ENCODE measurements at places on chromosomes 1 and 21.

GRCh38 chr1:166588741-166589140, 250.5 kb upstream of the POGK start:
- H3K27me3 ChIP-seq = no peaks in the 10 kb centered on the region
- no peaks in the 10 kb centered on the region for H3K4me1 ChIP-seq
- H3K27ac ChIP-seq = no peak overlapping the region
- no peaks in the 10 kb centered on the region for H3K36me3 ChIP-seq

GRCh38 chr1:220207411-220207810, 64.8 kb downstream of the RAB3GAP2 start:
- no peaks in the 10 kb centered on the region for H3K27me3 ChIP-seq
- no peaks in the 10 kb centered on the region for H3K36me3 ChIP-seq
- H3K27ac ChIP-seq = no peak overlapping the region
- no peaks in the 10 kb centered on the region for H3K4me1 ChIP-seq
- no peak for DNase-seq

- H3K36me3 ChIP-seq = no peaks in the 10 kb centered on the region
- H3K4me3 ChIP-seq = no peak overlapping the region
- no peak for DNase-seq
- no peaks in the 10 kb centered on the region for H3K27me3 ChIP-seq
Observed at GRCh38 chr1:13911697-13912619, 212.0 kb downstream of the PRDM2 start.

DNA sequence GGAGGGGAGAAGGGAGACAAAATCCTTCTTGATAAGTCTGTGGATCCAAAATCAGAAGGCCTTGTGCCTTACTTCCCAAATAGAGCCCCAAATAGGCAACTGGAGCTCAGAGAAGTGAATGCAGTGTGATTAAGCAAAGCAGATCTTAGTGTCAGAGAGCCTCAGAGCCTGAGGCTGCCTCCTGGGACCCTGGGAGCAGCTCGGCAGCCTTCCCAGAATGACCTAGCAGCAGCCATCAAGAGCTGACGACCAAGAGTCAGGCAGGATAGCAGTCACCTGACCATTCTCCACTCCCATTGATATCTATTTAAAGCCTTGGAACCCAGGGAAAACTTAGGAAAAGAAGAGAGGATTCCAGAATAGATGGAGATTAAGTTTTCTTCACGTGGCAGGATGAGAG, 78.0 kb upstream of the SMYD2 start:
- H3K27ac ChIP-seq = no peak overlapping the region
- H3K27me3 ChIP-seq = no peaks in the 10 kb centered on the region

GRCh38 chr1:164950541-164950986, 391.6 kb downstream of the PBX1 start:
- no peak overlapping the region for H3K4me3 ChIP-seq
- no peak overlapping the region for H3K27ac ChIP-seq

- H3K4me3 ChIP-seq = no peak overlapping the region
- no peak for DNase-seq
- H3K27ac ChIP-seq = no peak overlapping the region
- H3K27me3 ChIP-seq = no peaks in the 10 kb centered on the region
- no peaks in the 10 kb centered on the region for H3K36me3 ChIP-seq
Observed at GRCh38 chr1:209767096-209767495, 11.2 kb downstream of the TRAF3IP3 start.

GRCh38 chr1:180363246-180363995, 133.4 kb downstream of the LHX4 start:
- H3K36me3 ChIP-seq = no peaks in the 10 kb centered on the region
- DNase-seq = no peak
- no peak overlapping the region for H3K4me3 ChIP-seq
- H3K27me3 ChIP-seq = no peaks in the 10 kb centered on the region
- H3K27ac ChIP-seq = no peak overlapping the region

GRCh38 chr1:30974536-30974935, 66.0 kb upstream of the SDC3 start:
- no peak overlapping the region for H3K4me3 ChIP-seq
- H3K27ac ChIP-seq = no peak overlapping the region
- H3K36me3 ChIP-seq = no peaks in the 10 kb centered on the region
- H3K4me1 ChIP-seq = no peaks in the 10 kb centered on the region
- DNase-seq = no peak

DNA sequence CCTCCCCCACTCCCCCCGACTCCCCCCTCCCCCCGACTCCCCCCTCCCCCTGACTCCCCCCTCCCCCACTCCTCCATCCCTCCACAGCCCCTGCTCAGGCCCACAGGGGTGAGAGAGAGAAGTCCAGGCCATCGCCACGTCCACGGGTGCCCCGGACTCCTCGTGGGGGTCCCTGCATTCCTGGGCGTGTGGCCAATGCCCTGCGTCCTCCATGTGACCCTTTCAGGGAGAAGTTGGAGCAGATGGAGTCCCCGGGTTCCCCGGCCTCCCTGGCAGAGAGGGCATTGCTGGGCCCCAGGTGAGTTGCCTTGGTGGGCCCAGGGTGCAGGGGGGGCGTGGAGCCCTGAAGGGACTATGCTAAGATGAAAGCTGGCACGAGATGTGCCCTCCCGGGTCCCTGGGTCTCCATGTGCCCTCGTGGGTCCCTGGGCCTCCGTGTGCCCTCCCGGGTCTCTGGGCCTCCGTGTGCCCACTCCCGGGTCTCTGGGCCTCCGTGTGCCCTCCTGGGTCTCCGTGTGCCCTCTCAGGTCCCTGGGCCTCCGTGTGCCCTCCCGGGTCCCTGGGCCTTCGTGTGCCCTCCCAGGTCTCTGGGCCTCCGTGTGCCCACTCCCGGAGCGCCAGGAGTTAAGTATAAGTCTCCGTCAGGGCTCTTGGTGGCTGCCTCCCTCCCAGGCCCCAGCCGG, 52.0 kb downstream of the SLC19A1 start:
- H3K36me3 ChIP-seq = no peaks in the 10 kb centered on the region
- no peaks in the 10 kb centered on the region for H3K27me3 ChIP-seq
- DNase-seq = no peak
- H3K4me1 ChIP-seq = no peaks in the 10 kb centered on the region

DNA sequence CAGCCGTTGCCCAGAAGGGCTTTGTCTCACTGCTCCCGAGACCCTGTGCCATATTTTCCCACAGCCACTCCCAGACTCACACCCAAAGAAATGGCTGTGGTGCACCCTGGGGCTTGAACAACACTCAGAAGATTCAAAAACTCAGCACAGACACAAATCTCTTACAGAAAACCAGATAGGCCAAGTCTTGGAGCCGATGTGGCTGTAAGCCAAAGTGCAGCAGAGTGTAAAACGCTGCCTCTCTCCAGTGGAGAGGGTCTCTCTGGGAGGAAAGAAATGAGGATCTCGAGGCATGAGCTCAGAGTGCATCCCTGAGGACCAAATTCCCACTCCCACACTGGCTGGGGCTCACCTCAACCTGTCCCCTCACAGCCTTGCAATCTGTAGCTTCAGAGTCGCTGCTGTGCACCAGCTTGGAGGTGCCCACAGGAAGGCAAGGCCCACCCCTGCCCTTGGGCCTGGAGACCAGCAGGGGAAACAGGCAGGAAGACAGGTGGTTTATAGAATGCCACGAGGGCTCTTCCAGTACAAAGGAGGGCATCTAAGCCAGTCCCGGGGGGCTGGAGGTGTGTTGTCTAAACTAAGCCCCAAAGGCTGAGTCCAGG, 171.3 kb upstream of the AJAP1 start:
- no peaks in the 10 kb centered on the region for H3K36me3 ChIP-seq
- H3K27ac ChIP-seq = no peak overlapping the region
- no peak overlapping the region for H3K4me3 ChIP-seq

GRCh38 chr1:230926182-230926581, 52.5 kb downstream of the TTC13 start:
- H3K36me3 ChIP-seq = no peaks in the 10 kb centered on the region
- H3K27me3 ChIP-seq = no peaks in the 10 kb centered on the region
- H3K4me1 ChIP-seq = no peaks in the 10 kb centered on the region
- no peak overlapping the region for H3K4me3 ChIP-seq
- DNase-seq = no peak

GRCh38 chr1:236025836-236026235, 39.1 kb downstream of the NID1 start:
- H3K27me3 ChIP-seq = no peaks in the 10 kb centered on the region
- DNase-seq = no peak
- no peak overlapping the region for H3K4me3 ChIP-seq
- H3K27ac ChIP-seq = no peak overlapping the region

DNA sequence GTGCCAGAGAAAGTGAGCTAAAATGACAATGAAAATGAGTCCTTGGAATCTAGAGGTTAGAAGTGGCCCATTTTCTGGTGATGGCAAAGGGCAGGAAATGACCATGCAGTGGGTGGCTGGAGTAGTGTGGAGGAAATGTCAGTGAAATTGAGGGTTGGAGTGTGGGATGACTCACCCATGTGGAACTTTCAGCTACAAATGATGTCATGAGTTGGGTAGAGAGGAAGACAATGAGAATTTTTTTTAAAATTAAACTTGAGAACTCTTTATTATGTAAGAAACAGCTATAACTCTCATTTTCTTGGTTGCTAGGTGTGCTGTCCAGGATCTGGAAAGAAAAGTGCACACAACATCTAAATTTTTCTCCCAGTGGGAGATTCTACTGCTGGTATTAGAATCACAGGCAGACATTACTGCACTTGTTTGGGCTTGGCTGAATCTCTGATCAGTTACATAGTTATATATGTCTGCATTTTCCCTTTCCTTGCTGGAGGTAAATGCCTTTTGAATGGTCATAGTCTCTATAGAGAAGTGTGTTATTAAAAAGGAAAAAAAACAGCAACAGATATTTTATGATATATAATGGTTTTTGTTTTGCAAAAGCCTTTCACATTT, 56.8 kb upstream of the GNG12 start:
- H3K4me3 ChIP-seq = no peak overlapping the region
- H3K27ac ChIP-seq = no peak overlapping the region
- no peaks in the 10 kb centered on the region for H3K36me3 ChIP-seq
- no peaks in the 10 kb centered on the region for H3K27me3 ChIP-seq
- no peaks in the 10 kb centered on the region for H3K4me1 ChIP-seq

DNA sequence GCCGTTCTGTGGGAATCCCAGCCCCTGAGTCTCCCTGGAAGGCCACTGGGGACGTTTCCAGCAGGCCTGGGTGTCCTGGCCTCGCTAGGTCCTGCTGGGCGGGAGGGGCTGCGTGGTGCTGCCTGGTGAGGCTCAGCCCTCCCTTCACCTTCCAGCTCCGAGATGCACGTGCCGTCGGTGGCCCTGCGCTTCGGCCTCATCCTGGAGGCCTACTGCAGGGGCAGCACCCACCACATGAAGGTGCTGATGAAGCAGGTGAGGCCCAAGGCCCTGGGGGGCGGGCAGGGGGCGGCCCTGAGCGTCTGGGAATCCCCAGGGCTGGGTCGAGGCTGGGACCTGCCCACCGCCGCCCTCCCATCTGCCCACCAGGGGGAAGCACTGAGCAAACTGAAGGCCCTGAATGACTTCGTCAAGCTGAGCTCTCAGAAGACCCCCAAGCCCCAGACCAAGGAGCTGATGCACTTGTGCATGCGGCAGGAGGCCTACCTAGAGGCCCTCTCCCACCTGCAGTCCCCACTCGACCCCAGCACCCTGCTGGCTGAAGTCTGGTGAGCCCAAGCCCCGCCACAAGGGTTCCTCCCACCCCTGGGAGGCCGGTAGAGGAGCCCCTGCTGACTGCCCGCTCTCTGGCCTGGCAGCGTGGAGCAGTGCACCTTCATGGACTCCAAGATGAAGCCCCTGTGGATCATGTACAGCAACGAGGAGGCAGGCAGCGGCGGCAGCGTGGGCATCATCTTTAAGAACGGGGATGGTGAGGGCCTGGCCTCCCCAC, 70.3 kb downstream of the PIK3CD start:
- H3K27ac ChIP-seq = no peak overlapping the region
- DNase-seq = no peak
- H3K4me3 ChIP-seq = no peak overlapping the region
- H3K36me3 ChIP-seq = no peaks in the 10 kb centered on the region
- no peaks in the 10 kb centered on the region for H3K27me3 ChIP-seq

- no peaks in the 10 kb centered on the region for H3K36me3 ChIP-seq
- no peak overlapping the region for H3K4me3 ChIP-seq
Observed at GRCh38 chr1:222546548-222547259, 1.2 kb downstream of the HHIPL2 start.

DNA sequence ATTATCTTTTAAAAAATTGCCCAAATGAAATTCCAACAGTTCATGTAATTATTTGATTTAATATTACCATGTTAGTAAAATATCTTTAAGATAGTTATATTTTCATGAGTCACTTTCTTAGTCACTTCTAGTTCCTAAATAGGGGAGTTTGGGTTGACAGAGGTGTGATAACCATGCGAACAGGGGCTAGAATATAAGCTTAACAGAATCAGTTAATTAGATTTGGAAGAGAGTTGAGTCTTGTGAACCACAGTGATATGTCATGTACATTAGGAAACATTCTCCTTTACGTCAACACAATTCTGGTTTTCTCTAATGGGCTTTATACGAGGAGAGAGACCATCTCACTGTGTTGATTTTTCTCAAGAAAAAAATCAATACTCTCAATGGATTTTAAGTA, 64.8 kb upstream of the ZNF281 start:
- no peak overlapping the region for H3K27ac ChIP-seq
- H3K27me3 ChIP-seq = no peaks in the 10 kb centered on the region
- H3K4me1 ChIP-seq = no peaks in the 10 kb centered on the region
- no peak overlapping the region for H3K4me3 ChIP-seq

DNA sequence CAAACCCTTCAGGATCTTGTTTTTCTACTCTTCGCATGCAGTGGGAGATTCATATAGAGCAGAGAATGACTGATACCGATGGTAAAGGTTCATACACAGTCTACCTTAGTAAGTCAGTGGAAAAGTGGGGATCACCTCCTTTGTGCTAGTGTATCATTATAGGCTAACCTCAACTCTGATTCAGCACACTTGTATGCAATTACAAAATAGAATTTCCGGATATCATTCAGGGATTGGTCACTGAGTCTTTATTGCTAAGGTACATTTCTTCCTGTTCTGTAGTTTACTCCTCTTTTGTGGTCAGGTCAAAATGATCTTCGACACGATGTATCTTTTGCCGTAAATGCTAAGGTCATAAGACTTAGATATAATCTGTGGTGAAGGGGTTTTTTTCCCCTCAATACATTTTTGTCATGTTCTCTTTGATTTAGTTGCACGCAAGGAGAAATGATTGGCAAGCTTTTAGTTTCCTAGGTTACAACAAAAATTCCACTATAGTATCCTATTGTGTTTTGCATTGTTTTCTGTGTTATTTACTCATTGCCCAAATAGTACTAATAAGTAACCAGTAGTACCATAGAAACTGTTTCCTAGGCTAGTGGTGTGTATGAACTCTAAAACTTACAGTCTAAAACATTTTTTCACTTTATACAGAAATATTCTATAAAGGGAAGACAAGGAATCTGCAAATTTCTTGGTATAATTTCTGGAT, 35.7 kb upstream of the PLA2G4A start:
- H3K4me3 ChIP-seq = no peak overlapping the region
- H3K27me3 ChIP-seq = no peaks in the 10 kb centered on the region
- DNase-seq = no peak
- H3K4me1 ChIP-seq = no peaks in the 10 kb centered on the region

- H3K27me3 ChIP-seq = no peaks in the 10 kb centered on the region
- no peaks in the 10 kb centered on the region for H3K4me1 ChIP-seq
- no peak overlapping the region for H3K4me3 ChIP-seq
- H3K27ac ChIP-seq = no peak overlapping the region
- no peak for DNase-seq
Observed at GRCh38 chr1:162951553-162952315, 90.8 kb upstream of the CCDC190 start.
